Glomerular endothelial cell (primary cell): ENCODE measurements at places on chromosomes 3 and 15. TPM values are rescaled to one million over a fixed set of nuclear protein-coding genes. Genes with fewer than 3 reads are reported as not detected.

- DNase-seq: no peak
Measured at GRCh38 chr15:39471785-39472574, 108.9 kb upstream of the THBS1 start.

DNA sequence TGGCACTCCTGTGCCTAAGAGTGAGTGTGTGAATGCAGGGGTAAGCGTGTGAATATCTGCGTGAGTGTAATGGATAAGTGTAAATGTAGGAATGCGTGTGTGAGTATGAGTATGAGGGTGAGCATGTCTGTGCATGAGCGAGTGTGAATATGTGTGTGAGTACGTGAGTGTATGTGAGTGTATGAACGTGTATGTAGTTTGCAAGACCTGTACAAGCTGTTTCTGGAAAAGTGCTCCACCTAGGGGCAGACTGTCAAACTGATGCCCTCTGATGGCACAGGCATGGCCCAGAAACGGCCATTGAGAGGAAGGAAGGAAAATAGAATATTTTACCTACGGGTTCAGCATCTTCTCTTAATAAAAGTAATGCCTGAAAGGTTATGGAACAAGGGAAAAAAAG lies 24.4 kb upstream of the FRMD4B start:
- DNase-seq: peak; percentile 71

- no peak for DNase-seq
Measured at GRCh38 chr15:92883163-92883875, 16.8 kb upstream of the CHD2 start.

DNA sequence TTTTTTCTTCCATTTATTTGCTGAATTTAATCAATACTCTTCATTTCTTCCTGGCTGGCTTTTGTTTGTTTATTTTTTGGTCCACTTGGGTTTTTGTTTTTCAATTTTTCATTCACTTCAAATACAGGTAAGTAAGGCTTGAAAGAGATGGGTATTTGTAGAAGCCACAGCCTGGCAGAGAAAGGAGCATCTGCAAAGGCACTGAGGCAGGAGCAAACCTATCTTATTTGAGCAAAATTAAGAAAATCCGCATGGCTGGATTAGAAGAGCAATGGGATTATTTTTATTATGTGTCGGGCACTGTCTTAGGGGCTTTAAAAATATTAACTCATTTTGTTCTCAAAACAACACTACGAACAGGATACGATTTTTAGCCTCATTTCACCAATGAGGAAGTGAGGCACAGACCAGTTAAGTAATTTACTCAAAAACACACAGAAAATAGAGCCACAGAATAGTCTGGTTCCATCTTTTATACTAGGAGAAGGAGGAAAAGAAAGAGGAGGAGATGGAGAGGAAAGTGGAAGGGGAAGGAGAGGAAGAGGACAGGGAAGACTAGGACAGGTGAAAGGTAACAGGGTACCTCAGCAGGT lies 35.1 kb upstream of the CCDC80 start:
- DNase-seq: no peak

DNA sequence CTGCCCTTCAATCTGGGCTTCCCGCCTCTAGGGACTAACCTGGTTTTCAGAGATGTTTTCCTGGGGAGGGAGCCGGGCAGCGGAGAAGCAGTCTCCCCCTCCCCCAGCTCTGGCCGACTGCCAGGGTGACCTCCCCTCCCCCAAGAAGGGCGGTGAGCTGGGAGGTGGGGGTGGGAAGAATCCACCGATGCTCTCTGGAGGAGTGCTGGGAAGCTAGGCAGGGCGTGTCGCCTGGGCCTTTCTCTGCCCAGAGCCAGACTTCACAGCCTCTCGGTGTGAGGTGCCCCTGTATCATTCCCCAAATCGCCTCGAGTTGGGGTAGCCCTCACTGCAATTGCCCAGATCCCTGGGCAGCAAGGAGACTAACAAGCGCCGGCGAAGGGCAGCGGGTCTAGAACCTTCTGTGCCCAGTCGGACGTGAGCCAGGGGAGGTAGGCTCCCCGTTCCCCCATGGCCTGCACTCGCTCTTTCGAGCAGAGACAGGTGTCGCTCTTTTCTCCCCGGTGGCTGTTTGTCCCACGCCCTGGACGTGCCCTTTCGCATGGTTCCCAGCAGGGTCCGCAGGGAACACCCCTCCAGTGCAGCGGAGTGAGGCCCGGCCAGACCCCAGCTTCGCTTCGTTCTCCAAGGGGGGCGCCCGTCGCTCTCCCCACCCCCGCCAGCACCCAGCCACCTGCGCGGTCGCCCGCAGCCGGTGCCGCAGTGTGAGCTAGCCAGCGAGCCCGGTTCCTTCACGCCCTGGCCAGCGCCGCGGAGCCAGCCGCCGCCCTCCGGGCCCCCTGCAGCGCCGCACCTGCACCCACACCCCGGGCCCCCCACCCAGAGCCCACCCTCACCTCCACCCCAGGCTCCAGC lies 1.1 kb downstream of the RAB6B start:
- no peak for DNase-seq

- DNase-seq: no peak
Measured at GRCh38 chr3:177441276-177441812, 244.1 kb upstream of the TBL1XR1 start.

The POPDC2 gene
- 1.3 and 1.6 TPM in 2 replicates for total RNA-seq

- DNase-seq: no peak
Measured at GRCh38 chr15:89627256-89627970, 27.9 kb downstream of the KIF7 start.

The EFCAB12 gene
- total RNA-seq: under 0.01 and 0.12 TPM in 2 replicates

The TMOD2 gene
- total RNA-seq: 11.4 and 13.5 TPM in 2 replicates

The IL17RB gene
- total RNA-seq: not detected in 2 replicates

DNA sequence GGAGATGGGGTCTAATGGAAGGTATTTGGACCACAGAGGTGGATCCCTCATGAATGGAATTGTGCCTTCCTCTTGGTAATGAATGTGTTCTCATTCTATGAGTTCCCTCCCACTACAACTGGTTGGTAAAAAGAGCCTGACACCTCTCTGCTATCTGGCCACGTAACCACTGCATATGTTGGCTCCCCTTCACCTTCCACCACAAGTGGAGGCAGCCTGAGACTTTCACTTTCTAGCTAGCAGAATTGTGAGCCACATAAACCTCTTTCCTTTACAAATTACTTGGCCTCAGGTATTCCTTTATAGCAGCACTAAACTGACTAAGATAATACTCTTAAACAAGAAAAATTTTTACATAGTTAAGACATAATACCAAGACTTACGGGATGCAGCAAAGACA lies 155.3 kb downstream of the NR1I2 start:
- no peak for DNase-seq

The ANKRD34C gene
- not detected in 2 replicates for total RNA-seq

DNA sequence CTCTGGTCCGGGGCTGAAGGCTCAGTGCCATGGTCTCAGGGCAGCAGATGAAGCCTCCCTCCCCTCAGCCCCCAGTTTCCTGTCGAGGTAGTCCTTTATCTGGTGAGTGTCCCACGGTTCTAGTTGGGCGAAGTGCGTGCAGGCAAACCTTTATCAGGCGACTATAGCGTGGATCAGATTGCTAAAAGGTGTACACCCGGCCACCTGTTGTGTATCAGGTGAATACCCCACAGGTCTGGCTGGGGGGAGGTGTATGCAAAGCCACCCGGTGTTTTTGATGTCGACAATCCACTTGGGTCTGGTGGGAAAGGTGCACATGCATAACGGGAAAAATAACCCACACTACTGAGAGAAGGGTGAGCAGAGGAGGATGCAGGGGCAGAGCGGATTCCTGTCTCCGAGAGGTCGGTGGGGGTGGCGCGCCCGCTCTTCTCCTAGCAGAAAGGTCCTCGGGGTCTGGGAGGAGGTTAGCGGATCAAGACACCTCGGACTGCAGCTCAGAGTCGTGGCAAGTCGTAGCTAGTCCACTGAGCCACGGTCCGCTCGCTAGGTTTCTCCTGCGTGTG lies 507 bp downstream of the SLC12A6 start:
- no peak for DNase-seq

DNA sequence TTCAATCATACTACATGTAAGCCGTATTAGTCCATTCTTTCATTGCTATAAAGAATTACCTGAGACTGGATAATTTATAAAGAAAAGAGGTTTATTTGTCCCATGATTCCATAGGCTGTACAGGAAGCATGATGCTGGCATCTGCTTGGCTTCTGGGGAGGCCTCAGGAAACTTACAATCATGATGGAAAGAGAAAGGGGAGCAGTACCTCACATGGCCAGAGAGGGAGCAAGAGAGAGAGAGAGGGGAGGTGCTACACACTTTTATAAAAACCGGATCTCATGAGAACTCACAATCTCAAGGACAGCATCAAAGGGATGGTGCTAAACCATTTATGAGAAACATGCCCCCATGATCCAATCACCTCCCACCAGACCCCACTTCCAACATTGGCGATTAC lies 14.3 kb upstream of the CLASP2 start:
- DNase-seq: no peak

GRCh38 chr15:75929799-75930565 lies 26.3 kb downstream of the FBXO22 start:
- DNase-seq: no peak
